ENCODE measurements at places on chromosomes 1 and 21.

DNA sequence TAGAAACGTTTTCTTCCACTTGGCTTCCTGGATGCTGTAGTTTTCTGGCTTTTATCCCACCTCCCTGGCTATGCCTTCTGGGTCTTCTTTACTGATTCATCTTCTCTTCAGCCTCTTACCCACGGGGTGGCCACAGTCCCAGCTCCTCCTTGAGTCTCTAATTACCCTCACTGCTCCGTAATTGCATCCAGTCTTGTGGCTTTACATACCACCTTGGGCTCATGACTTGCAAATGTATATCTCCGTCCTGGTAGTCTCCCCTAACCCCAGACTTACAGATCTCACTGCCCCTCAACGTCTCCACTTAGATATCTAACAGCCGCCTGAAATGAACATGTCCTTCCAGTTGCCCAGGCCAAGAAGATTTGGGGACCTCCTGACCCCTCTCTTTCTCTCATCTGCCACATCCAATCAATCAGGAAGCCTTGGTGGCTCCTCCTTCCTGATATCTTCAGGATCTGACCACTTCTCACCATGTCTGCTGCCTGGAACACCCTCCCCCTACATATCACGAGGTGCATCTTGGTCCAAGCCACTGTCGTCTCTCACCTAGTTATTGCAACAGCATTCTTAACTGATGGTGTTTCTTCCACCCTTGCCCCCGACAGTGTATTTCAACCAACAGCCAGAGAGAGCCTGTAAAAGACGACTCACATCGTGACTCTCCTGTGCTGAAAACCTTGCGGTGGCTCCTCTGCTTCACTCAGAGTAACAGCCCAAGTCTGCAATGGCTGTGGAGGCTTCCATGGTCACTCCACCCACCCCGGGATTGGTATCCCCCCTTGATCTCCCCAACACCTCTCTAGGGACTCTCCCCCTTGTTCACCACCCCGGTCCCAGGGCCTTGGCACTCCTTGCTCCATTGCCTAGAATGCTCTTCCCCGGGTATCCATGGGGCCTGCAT is 219.0 kb upstream of the POU3F1 start:
- DNase-seq = no peak

GRCh38 chr21:44378646-44379514 is 25.5 kb downstream of the TRPM2 start:
- no peak for DNase-seq

DNA sequence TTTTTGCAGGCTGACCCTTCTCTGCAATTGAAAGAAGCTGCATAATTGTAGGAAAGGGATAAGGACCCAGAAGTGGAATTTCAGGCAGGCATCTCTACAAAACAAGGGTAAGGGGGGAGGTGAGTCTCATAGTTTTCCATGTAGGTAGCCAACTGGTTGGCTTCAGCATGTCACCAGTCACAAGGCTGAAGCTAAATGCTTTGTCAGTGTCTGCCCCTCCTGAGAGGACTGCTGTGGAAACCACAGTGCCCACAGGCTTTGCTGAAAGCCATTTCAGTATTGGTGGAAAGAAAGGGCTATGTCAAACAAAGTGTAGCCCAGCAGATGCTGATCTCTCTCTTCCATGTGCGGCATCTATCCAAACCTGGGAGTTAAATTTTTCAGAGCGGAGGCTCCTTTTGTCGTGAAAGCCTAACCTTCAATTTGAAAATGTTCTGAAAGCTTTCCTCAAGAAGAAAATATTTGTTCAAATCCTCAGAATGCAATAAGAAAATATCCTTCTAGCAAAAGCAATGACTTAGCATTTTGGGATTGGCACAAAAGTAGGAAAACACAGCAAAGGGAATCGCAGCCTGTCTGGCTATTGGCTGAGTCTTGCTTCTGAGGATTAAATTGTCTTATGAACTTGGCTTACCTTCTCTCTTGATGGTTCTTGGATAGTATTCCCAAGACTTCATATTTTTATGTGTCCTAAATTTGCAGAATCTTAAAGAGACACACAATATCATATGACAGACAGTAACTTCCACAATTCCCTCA is 591.7 kb downstream of the PLPP3 start:
- no peak for DNase-seq

DNA sequence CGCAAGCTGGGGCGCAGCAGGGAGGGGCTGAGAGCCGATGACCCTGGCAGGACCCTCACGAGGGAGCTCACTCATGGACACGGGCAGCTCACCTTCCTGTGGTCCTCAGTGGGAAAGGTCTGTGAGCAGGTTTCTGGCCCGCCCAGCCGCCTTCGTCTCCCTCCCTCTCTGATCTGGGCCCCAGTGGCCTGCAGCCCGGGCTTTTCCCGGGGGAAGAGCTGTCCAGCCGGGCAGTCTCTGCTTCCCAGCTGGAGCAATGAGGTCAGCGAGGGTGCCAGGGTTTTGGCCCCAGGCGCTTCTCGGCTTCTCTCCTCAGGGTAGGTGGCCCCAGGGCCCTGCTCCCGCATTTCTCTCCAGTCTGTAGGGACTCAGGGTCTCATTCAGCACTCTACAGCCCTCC is 22.2 kb upstream of the ARHGEF16 start:
- DNase-seq = no peak

DNA sequence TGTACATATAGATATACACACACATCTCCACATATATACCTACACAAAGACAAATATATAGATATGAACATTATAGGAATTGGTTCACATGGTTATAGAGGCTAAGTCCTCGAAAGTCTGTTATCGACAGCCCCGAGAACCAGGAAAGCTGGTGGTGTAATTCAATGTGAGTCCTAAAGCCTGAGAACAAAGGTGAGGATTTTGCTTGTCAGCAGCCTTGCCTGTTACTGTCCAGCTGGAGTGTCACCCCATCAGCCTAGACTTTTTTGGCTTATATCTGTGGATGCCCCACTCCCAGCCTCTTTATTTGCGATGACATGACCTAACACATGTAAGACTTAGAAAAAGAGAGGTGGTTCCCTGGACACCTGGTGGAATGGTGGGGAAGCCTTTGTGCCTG is 97.0 kb downstream of the GIPC2 start:
- no peak for DNase-seq
